ENCODE measurements at places on chromosomes 1 and 21.

GRCh38 chr1:5650283-5651026 is 341.8 kb downstream of the NPHP4 start:
- no peak for DNase-seq

GRCh38 chr21:29265690-29266479 is 32.8 kb upstream of the BACH1 start:
- no peak for DNase-seq

- DNase-seq = no peak
Measured at GRCh38 chr1:212234431-212235395, 50.5 kb upstream of the PPP2R5A start.

GRCh38 chr1:240737766-240738265 is 125.9 kb upstream of the GREM2 start:
- no peak for DNase-seq

DNA sequence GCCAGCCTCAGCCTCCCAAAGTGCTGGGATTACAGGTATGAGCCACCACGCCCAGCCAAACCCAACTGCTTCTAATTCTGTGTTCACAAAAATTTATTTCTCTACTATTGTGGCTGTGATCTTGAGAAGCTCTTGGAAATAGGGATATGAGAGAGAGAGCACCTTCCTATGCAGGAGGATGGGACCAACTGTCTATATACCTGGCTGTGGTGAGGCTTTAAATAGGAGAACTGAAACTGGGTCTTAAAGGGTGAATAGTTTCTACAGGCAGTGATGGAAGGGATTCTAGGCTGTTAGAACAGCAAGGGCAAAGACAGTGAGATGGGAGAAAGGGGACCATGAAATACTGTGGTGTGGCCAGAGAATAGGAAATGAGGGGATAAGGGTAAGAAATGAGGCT is 8.3 kb upstream of the PTCH2 start:
- no peak for DNase-seq

- no peak for DNase-seq
Measured at GRCh38 chr1:112110031-112110430, 120.6 kb upstream of the KCND3 start.

Data from central memory CD4-positive, alpha-beta T cell (primary cell).